Activated CD4-positive, alpha-beta T cell treated with anti-CD3 and anti-CD28 coated beads, Interleukin-2, amount 10 ng/mL, durations not matched to agents 7 days and 5 days (primary cell): ENCODE measurements at places on chromosomes 6 and 20. TPM values are rescaled to one million over a fixed set of nuclear protein-coding genes. Genes with fewer than 3 reads are reported as not detected.

- no peak for DNase-seq
Measured at GRCh38 chr6:134936931-134937330, 13.0 kb downstream of the ALDH8A1 start.

The KCNG1 gene
- not detected for total RNA-seq

DNA sequence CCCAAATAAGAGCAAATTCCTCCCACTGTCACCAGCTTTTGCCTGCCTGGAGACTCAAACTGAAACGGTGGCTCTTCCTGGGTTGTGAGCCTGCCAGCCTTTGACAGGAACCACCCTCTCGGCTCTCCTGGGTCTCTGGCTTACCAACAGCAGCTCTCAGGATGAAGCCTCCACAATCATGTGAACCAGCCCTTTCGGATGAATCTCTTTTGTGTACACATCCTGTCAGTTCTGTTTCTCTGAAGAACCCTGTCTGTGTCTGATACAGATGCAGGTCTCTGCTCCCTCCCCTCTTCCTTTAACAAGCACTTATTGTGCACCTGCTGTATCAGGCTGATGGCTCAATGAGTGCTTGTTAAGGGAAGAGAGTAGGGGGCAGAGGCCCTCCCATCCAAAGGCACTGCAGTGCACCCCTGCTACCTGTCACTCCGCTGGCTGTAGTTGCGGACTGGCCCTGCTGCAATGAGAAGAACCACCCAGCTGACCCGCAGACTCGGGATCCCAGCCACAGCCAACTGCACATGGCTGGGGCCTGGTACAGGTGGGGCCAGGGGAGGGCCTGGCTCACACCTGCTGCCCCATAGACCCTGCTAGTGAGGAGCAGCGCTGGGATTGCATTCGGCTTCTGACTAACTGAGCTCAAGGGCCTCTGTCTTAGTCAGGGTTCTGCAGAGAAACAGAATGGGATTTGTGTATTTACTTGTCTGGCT, 120.1 kb upstream of the PMEPA1 start:
- no peak for DNase-seq

The LZTS3 gene
- 0.65 TPM for total RNA-seq

DNA sequence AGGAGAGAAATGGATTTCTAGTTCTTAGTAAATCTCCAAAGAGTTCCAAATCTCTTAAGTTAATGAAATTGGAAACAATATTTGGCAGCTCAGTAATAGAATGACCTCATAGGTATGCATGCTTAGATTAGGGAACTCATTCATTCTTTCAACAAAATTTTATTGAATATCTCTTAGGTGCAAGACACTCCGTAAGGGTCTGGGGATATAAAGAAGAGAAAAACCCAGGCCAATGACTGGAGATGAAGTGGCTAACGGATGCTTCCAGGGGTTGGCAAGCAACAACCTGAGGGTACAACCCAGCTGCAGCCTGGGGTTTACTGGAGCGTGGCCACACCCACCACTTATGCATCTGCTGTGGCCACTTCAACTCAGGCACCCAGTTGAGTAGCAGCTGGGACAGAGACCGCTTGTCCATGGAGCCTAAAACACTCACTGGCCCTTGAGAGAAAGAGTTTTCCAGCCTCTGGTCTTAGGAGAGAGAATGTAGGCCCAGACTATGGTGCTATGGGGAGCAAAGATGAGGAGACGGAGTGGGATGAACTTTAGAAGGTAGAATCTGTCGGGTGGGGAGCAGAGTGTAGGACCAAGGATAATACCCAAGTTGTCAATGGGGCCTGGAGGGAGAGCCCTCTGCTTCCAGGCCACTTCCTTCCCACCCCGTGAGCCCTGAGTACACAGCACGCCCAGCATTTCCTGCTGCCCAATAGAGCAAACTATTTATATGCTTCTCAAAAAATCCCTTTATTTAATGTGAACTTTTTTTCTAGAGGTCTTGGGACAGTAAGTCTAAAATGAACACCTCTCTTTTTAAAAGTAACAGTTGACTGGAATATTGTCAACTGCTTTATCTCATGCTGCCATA, 46.8 kb upstream of the PXDC1 start:
- DNase-seq = no peak

The CDH26 gene
- total RNA-seq = 0.47 TPM

The TCF21 gene
- total RNA-seq = not detected

The SLC17A2 gene
- total RNA-seq = not detected

The MAP7 gene
- total RNA-seq = 2.3 TPM

The ARMC2 gene
- total RNA-seq = 10.0 TPM

The VGLL2 gene
- not detected for total RNA-seq

The OR2H1 gene
- not detected for total RNA-seq

DNA sequence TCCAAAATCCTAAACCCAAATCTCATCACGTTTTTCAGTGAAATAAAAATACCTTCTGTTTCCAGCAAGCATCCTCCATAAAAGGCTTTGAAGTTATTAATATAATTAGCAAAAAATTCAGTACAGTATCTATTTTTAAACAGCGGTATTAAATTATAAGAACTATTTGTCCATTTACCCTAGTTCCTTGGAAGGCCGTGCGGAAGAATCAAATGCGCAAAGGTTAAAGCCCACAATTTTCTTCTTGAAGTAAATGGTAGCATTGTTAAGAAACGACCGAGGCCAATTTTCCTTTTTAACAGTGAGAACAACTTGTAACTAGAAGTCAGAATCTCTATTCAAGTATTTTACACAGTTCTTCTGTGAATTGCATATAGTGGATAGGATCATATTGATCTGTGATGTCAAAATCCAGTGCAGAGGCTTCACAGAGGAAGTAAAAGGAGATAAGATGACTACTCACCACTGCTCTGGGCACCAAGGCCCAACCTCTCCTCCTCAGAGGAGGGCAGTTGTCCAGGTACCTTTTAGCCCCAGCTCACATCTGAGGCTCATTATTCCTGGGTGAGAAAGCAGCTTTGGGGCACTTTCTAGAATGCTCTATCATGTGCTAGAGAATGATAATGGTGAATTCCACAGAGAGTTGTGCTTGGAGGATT, 36.3 kb downstream of the TNFAIP3 start:
- DNase-seq = no peak

DNA sequence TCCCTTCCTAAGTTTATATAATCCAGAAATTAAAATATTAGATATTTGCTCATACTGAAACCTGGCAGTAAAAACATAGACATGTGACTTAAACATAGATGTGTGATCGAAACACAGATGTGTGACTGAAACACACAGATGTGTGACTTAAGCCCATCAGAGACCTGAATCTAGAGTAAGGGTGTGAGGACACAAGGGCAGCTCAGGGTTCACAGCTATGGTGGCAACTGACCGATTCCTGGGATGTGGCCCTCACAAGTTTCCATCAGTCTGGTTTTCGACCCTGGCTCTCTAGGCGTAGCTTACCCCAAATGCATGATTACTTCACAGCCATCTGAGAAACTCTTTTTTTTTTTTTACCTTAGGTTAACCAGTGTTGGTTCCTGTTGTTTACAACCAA, 137.0 kb downstream of the NRN1 start:
- DNase-seq = no peak

The AVP gene
- total RNA-seq = not detected

GRCh38 chr20:63082308-63082938, 75.7 kb upstream of the BHLHE23 start:
- DNase-seq = peak; percentile 57

The BMP5 gene
- total RNA-seq = not detected

GRCh38 chr6:93196406-93196970, 222.9 kb downstream of the EPHA7 start:
- DNase-seq = no peak

The GGTLC1 gene
- not detected for total RNA-seq

GRCh38 chr6:169789944-169790927, 38.8 kb downstream of the ERMARD start:
- DNase-seq = peak; percentile 68

DNA sequence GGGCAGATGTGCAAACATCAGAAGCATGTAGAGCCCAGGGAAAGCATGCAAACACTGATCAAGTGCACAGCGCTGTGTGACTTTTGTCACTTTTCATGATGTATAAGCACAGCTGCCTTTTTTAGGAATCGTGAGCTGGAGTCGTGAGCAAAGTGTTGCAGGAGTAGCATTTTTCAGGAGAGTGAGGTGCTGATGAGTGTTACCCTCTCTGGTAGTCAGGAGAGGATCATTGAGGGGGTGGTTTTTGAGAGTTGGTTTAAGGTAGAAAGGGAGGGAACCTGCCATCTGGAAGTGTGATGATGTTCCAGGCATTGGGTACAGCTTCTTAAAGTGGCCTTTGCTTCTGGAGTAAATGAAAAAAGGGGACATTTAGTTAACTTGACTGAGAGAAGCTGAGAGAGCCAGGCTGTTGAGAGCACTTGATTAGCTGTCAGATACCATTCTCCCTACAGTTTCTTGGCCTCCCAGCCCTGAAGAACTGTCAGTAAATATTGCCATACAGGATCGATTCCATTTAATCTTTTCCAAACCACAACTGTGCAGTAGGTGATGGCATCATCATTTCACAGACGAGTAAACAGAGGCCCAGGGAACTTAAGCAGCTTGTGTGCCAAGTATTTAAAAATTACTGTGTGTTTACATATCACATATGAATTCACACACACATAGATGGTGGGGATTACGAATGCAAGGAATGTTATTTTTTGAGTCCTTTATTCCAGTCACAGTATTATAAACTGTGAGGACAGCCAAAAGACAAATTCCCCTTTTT, 28.9 kb downstream of the TPD52L1 start:
- DNase-seq = no peak

DNA sequence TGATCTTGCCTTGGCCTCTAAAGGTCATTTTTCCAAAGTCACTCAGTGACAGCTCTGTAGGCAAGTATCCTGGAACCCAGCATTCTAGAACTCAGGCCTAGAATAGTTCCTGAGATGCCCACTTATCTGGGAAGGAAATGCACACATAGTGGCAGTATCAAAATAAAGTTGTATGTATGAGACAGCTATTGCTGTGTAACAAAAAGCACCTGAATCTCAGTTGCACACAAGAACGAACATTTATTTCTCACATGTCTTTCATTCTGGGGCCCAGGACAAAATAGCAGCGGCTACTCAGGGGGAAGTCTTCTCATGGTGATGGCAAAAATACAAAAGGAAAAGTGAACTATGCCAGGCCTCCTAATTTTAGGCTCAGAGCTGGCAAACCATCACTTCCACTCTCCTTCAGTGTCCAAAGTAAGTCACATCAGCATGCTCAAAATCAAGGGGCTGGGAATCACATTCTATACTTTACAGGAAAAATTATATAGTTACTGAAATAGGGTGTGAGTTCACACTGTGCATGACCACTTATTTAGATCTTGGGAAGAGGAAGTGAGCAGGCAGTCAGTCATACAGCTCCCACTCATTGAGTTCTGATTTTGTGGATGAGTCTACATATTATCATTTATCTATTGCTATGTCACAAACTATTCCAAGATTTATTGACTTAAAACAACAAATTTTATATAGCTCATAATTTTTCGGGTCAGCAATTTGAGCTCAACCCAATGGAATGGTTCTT, 133.7 kb upstream of the RIN2 start:
- no peak for DNase-seq
